Pulmonary artery endothelial cell (primary cell): ENCODE measurements at places on chromosomes 5 and 9. TPM values are rescaled to one million over a fixed set of nuclear protein-coding genes. Genes with fewer than 3 reads are reported as not detected.

DNA sequence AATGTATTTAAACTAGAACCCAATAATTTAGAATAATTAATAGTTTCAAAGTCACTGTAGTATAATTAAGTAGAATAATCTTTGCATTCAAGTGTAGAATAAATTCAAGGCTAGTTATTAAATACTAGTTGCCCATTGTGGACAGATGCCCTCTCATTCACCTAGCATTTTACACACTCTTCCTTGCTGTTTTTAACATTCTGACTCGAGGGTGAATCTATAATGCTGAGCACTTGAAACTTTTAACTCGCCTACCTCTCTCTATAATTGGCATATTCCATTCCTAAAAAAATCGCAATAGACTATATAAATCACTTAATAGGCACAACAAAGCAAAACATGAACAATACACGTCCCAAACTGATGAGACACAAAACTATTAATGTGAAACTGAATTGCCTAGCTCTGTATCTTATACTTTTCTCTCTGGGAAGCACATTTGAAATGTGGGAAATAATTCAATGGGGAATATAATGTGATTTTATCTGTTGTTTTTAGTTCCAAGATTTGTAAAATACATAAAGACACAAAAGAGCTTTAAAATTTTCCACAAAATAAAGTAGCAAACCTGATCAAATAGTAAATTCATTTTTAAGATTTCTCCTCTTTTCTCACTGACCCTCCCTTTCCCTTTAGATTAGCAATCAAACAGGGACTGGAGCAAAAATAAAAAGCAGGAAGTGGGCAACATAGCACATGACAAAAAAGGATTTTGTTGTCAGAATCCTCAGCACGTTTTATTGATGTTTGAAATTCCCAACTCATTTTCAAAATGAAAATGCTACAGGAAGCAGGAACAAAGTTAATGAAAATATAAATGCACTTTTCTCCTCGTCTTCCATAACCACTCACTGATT lies 295.6 kb downstream of the PDE4D start:
- DNase-seq, result no peak

GRCh38 chr9:18605766-18606180 lies 131.8 kb downstream of the ADAMTSL1 start:
- DNase-seq, result no peak

GRCh38 chr5:71633255-71634155 lies 46.4 kb downstream of the MCCC2 start:
- no peak for DNase-seq

Gene BHMT2
- total RNA-seq, result 0.13 and 2.5 TPM in 2 replicates

GRCh38 chr9:108859459-108860114 lies 2.5 kb upstream of the ACTL7A start:
- DNase-seq, result no peak

Gene CD180
- not detected in 2 replicates for total RNA-seq

DNA sequence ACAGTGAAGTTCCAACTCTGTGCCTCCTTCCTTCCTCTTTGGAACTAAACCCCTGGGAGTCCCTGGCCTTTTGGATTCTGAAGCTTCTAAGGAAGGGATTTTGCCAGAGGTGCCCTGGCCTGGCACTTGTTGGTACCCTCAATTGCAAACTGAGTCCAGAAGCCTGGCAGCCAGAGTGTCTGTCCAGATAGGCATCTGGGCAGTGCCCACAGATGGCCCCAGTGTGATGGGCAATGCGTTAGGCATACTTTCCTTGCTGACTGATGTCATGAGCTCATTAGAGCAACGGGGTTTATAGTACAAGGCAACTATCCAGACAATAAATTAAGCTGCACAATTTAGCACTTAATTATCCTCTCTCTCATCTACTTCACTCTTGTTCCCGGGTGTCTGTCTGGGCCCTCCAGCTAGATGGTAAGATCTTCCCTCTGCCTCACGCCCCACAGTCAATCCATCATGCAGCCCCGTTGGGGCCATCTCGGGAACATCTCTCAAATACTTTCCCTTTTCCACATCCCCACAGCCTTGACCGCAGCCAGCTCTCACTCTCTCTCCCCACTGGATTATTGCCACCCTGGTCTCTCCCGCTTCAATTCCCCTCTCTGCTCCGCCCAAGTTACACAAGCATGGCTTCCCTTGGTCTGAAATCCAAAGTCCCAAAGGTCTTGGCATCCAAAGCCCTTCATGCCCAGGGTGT lies 157.5 kb upstream of the SMIM23 start:
- DNase-seq, result no peak

- no peak for DNase-seq
These were observed 347.9 kb upstream of the SEMA6A start for GRCh38 chr5:116922532-116922931.

Gene OR13C5
- not detected in 2 replicates for total RNA-seq

GRCh38 chr9:128945798-128946501 lies 1.5 kb downstream of the DOLK start:
- no peak for DNase-seq

GRCh38 chr9:113502427-113503034 lies 39.0 kb downstream of the RGS3 start:
- DNase-seq, result no peak

- no peak for DNase-seq
These were observed 4.0 kb downstream of the FAM169A start for GRCh38 chr5:74862221-74862620.

Gene OR1J4
- total RNA-seq, result not detected in 2 replicates

DNA sequence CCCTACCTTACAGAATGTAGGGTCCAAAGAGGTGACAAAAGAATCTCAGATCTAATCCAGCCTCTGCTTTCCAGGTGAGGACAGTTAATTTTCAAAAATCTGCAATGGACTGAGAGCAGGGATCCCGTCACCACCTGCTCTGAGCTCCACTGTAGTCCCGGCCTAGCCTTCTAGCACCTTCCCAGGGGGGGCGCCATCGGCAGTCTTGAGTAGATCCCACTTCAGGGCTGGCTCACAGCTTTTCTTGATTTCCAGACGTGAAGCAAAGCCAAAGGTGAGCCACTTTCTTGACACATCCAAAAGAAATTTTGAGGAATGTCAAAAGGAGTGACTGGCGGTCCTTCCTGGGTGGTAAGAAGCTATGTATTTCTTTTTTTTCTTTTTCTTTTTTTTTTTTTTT lies 114.1 kb downstream of the SYK start:
- no peak for DNase-seq

DNA sequence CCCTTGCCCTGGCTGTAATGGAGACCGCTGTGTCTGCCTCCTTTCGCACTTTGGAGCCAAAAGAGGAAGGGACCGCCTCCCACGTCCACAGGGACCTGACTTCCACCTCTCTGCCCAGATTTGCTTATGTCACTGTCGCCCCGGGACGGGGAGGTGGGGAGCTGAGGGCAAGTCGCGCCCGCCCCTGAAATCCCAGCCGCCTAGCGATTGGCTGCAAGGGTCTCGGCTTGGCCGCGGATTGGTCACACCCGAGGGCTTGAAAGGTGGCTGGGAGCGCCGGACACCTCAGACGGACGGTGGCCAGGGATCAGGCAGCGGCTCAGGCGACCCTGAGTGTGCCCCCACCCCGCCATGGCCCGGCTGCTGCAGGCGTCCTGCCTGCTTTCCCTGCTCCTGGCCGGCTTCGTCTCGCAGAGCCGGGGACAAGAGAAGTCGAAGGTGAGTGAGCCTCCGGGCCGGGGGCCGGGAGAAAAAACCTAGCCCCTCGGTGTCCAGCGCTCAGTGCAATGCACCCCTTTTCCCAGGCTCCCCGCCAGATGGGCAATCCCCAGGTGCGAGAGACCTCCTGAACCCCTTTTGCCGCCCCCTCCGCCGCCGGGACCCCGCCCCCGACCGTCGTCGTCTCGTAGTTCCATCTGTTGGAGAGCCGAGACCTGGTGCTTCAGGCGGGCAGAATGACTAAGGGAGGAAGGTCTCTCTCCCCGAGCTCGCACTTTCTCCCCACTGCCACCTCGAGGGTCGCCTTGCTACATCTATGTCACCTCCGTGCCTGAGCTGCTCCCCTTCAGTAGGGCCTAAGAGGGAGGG lies at the start of gene GPX3:
Gene GPX3, plus strand, starts transcription at position 288 of the 807 bp plus-strand sequence. Its CDS starts 64 bp downstream, at position 352.
- DNase-seq, result no peak

DNA sequence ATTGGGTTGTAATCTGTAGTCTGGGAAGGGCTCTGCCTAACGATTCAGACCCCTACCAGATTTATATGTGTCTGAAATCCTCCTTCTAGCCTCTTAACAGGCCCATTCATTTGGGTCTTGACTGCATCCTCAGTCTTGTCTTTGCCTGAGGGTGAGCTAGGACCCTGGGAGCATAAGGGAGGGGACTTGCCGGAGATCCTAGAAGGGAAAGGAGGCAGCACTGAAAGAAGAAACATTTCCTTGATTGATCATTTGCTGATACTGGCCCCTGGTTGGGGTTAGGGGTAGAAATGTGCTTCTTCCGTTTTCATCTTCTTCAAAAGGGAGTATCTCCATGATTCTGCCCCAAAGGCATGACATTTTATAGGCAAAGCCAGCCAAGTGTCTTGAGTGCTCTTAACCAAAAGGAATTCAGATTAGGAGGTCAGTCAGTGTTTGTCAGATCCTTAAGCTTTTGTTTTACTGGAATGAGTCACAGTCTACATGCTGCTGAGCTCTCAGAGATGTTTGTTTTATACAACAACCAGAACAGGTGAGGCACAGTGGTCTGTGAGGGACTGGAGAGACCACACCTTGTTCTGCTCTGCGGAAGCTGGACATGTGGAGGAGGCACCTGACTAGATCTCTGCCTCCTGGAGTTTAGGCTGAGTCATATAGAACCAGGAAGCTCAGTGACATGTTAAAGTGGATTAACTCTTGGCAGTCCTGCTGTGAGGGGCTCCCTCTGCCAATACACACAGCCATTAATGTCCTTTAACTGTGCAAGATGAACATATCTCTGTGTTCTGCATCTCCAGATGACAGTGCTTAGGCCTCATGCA lies 37.7 kb downstream of the PCDHAC2 start:
- DNase-seq, result no peak

DNA sequence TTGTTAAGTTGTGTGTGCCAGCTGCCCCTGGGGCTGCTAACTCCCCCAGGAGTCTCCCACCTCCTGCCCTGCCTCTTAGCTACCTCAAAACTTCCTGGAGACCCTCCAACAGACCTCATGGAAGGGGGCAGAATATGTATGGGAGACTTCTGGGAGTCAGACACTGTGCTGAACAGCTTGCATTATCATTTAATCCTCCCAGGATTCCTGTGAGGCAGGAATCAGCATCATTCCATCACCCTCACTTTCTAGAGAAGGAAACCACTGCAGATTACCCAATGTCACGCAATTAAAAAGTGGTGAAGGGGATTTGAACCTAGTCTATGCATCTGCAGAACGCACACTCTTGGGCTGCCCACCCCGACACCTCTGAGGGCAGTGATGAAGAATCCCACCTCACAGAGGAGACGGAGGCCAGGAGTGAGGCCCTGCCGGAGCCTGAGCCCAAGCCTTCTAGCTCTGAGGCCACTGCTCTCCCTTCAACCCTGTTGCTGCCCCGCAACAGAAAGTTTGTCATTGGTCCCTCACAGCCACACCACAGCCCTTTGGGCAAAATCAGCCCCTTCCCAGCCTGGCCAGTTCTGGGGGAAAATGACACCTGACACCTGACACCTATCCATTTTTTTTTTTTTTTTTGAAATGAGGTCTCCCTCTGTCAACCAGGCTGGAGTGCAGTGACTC lies 30.3 kb upstream of the IL17B start:
- no peak for DNase-seq

- no peak for DNase-seq
These were observed 49.9 kb upstream of the DAPK1 start for GRCh38 chr9:87447547-87448432.

GRCh38 chr5:127324756-127325155 lies 34.2 kb downstream of the MEGF10 start:
- no peak for DNase-seq

- no peak for DNase-seq
These were observed 18.3 kb upstream of the TCOF1 start for GRCh38 chr5:150339165-150339564.

Gene SETD9
- 6.5 and 15.6 TPM in 2 replicates for total RNA-seq

Gene ARL14EPL
- 0.13 and 0.39 TPM in 2 replicates for total RNA-seq

GRCh38 chr5:38755181-38755580 lies 90.6 kb upstream of the OSMR start:
- no peak for DNase-seq
